ENCODE measurements at places on chromosomes 5 and 9. TPM values are rescaled to one million over a fixed set of nuclear protein-coding genes. Genes with fewer than 3 reads are reported as not detected.

RMI1 gene
- polyA plus RNA-seq = 3.4 TPM

- no peaks in the 10 kb centered on the region for H3K4me1 ChIP-seq
- peak; percentile 49 for DNase-seq
- H3K27me3 ChIP-seq = no peaks in the 10 kb centered on the region
- no peak overlapping the region for H3K27ac ChIP-seq
- H3K36me3 ChIP-seq = no peaks in the 10 kb centered on the region
Observed at GRCh38 chr9:133403766-133404453, 13.9 kb downstream of the REXO4 start.

GRCh38 chr9:81318571-81318970 is 370.8 kb downstream of the TLE1 start:
- H3K27ac ChIP-seq = peak overlapping the region; percentile 5
- no peaks in the 10 kb centered on the region for H3K4me1 ChIP-seq

CETN3 gene
- 37.0 TPM for polyA plus RNA-seq
